Osteoblast (primary cell): ENCODE measurements at places on chromosomes 2 and 18. TPM values are rescaled to one million over a fixed set of nuclear protein-coding genes. Genes with fewer than 3 reads are reported as not detected.
A peak's percentile ranks its signal among the peaks of the same experiment; 100 is the strongest.

- no peak for DNase-seq
Measured at GRCh38 chr2:134682726-134683125, 36.1 kb downstream of the TMEM163 start.

DNA sequence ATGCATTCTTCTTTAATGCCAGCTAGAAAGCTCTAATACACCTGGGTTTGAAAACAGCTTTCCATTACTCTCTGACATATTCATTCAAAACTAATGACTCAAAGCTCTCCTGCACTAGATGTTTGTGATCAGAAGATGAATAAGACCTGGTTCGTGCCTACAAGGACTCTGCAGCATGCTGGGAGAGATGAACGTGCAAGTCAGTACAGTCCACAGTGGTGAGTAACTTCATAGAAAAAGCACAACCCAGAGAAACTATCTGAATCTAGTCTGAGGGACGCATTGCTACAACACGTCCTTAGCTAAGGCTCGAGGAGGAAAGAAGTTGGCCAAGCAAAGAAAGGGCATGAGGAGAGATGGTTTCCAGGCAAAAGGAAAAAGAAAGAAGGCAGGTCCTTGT lies 234.3 kb downstream of the OSR1 start:
- DNase-seq = peak; percentile 78

The RAX gene
- total RNA-seq = not detected in 2 replicates

GRCh38 chr2:26675651-26676255 lies 16.8 kb upstream of the KCNK3 start:
- DNase-seq = peak; percentile 29

- DNase-seq = peak; percentile 5
Measured at GRCh38 chr18:62088156-62088555, 98.7 kb downstream of the PIGN start.

The ANKRD29 gene
- 9.8 and 20.9 TPM in 2 replicates for total RNA-seq

GRCh38 chr2:38418735-38419134 lies 41.7 kb upstream of the ATL2 start:
- no peak for DNase-seq

The B3GNT2 gene
- total RNA-seq = 19.2 and 21.7 TPM in 2 replicates

DNA sequence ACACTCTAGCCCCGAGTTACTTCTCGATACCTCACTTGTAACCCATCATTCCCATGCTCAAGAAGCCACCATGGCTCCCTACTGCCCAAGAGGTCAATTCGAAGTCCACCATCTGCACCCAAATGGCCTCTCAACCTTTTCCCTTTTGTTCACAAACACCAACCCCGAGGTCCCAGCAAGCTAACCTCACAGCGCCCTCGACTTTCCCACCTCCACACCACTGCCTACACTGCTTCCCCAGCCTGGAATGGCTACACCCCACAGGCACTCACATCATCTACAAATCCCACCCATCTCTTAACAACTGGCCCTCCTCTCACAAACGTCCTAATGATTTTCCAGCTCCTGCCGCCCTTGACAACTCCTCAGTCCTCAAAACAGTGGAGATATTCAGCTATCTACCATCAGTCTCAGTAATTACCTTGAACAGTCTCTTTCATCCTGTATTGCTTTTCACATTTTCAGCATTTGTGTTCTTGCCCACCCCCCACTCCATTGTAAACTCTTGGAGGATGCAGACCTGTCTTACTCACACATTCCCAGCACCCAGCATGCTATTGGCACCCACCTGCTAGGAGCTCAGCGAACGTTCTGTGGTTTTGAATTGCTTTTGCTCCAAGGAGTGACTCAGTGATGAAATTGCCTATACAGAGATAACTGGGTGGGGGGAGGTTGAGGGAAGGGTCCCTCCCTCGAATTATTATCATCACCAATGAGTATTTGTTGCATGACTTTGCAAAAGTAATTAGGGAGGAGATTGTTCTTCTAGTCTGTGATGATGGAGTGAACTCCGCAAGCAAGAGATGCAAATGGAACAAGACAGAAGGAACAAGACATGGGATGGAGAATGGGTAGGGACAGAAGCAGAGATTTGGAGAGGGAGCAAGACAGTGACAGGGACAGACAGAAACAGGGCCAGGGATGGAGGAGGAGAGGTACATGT lies 106.8 kb downstream of the CYP26B1 start:
- DNase-seq = no peak

The GPR45 gene
- total RNA-seq = not detected in 2 replicates

The PLGLB2 gene
- 2.5 and 3.2 TPM in 2 replicates for total RNA-seq

DNA sequence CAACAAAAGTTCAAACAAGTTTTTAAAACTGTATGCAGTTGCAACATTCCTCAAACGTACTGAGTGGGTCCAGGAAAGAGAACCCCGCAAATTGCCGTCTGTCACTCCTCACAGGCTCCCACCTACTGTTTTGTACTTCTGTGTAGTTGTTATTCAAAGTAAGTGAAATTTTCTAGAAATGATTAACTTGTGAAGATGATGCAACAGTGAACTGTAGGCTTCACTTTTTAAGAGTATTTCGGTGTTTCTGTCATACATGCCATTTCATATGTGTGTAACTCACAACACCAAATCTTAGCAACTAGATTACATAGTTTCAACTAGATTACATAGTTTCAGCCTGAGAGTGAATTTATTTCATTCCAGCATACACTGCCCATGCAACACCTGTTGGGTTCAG lies 226.0 kb upstream of the TANK start:
- DNase-seq = no peak

DNA sequence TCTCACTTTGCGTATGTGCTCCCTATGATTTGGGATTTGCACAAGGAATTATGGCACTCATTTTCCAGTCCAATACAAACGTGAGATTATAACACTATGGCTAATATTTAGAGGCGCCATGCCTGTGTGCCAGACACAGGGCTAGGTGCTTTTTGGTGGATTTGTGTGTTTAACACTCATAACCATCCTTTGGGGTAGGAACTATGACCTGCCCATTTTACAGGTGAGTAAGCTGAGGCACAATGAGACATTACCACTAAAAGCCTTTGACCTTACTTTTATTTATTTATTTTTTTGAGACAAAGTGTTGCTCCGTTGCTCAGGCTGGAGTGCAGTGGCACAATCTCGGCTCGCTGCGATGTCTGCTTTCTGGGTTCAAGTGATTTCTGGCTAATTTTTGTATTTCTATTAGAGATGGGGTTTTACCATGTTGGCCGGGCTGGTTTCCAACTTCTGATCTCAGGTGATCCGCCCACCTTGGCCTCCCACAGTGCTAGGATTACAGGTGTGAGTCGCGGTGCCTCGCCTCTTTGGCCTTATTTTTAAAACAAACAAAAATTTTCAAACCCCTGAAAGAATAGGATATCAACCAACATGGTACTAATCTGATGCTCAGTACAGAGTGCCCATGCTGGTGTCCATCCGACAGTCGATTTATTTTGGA lies 26.6 kb upstream of the GLI2 start:
- no peak for DNase-seq

DNA sequence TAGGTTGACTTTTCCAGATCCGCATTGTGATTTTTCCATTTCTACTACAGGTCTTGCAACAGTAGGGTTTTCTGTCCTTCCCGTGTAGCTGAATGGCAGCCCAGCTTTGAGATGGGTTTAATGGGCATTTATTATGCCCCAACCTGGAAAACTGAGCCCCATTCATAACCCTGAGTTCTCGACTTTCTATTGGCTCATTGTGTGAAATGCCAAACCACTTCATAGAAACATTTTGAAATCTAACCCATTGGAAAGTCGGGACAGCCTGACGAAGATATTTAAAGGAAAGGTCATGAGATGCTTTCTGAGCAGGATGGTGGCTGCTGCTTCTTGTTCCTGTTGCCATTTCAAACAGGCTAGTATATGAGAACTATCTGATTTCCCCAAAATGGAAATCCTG lies 203.5 kb downstream of the ZFP36L2 start:
- DNase-seq = peak; percentile 1

DNA sequence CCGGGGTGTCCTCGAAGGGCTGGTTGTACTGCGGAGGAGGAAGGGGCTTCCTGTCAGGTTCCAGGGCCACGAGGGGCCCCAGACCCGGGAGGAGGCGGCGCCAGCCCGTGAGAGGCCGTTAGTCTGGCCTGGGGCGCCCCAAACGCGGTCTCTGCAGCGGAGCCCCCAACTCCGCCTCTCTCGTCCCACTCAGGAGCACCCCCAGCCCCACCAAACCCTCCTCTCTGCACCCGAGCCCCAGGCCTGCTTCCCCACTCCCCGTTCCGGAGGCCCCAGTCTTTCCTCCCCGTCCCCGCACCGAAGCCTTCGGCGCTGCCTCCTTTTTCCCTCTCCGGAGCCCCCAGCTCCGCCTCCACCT lies 473 bp downstream of the HJURP start:
- no peak for DNase-seq

DNA sequence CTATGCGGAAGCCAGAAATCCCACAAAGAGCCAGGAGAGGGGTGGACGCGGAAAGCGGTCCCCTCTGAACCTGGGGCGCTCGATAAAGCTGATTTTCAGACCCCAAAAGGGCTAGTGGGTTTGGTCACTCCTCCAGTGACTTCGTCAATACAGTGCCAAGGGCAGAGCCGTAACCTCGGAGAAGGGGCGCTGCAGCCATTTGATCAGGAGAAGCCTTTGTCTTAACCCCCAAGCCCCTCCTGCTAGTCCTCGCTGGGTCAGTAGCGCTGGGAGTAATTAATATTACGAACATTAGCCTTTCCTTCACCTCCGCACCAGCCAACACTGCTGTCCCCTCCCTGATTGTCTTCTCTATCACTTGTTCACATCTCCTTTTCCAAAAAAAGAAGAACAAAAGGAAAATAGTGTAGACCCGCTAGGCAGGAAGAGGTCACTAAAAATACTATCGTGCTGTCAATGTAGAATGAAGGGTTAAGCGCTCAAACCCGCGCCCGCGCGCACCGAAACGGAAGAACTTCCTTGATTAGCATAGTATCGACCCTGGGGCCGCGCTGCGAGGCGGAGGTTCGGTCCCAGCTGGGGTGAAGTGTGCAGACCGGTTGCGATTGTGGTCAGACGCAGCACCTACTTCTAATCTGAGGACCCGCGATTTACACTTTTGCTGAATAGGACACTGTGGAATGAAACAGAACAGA lies 63.2 kb upstream of the MAPRE2 start:
- DNase-seq = peak; percentile 66

DNA sequence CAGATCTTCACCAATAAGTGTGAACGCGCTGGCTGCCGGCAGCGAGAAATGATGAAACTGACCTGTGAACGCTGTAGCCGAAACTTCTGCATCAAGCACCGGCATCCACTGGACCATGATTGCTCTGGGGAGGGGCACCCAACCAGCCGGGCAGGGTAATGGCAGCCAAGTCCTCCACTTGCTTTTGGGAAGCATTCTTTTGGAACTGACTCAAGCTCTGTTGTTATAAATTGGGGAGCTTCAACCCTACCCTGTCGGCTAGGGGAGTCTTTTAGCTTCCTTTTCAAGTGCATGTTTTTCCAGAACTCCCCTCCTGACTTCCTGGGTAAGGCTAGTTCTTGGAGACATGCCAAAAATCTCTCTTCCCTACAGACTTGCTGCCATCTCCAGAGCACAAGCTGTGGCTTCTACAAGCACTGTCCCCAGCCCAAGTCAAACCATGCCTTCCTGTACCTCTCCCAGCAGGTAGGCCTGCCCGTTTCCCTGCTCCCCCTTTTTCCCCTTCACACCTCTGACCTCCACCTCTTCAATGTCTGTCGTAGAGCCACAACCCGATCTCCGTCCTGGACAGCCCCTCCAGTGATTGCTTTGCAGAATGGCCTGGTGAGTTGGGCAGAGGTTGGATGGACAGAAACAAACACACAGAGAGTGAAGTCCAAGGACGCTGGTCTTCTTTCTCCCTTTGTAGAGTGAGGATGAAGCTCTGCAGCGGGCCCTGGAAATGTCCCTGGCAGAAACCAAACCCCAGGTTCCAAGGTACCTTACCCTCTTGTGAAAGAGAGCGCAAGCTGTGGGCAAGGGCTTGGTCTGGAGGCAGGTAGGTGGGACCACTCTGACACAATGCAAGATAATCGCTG lies 1.5 kb downstream of the ZFAND2B start:
- peak; percentile 93 for DNase-seq

The PTPRM gene
- 84.7 and 89.3 TPM in 2 replicates for total RNA-seq

- DNase-seq = no peak
Measured at GRCh38 chr18:75142677-75143076, 66.3 kb downstream of the PTGR3 start.

The DNAJC5G gene
- not detected in 2 replicates for total RNA-seq

GRCh38 chr18:42654556-42654955 lies 460.9 kb downstream of the RIT2 start:
- no peak for DNase-seq

GRCh38 chr2:128260239-128261138 lies 58.2 kb downstream of the HS6ST1 start:
- DNase-seq = peak; percentile 95

GRCh38 chr2:26964446-26965130 lies 5.8 kb upstream of the MAPRE3 start:
- DNase-seq = no peak

- peak; percentile 39 for DNase-seq
Measured at GRCh38 chr18:11412811-11413210, 196.6 kb upstream of the SLC35G4 start.

The ASTL gene
- not detected in 2 replicates for total RNA-seq

The HES6 gene
- total RNA-seq = 1.8 and 4.0 TPM in 2 replicates

DNA sequence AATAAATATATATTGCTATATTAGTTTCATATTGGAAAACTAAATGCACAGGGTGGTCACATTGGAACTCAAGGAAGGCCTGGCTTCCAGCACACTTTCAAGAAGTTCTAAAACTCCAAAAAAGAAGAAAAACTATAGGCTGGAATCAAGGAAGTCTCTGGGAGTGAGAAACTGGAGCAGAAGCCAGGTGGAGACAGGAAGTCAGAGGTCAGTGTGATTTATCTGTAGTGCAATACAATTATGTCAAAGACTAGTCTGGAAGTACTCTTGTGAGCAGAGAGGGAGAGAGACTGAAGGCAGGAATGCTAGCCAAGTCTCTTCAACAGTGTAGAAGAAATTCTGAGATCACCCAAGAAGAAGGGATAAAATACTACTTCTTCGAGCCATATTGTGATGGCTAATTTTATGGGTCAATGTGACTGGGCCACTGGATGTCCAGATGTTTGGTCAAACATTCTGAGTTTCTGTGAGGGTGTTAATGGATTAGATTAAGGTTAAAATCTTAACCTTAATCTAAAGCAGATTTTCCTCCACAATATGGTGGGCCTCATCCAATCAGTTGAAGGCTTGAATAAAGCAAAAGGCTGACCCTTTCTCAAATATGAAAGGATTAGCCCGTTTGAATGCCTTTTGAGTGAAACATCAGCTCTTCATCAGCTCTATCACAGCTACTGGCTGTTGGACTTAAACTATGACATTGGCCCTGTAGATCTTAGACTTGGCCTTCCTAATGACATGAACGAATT lies 208.0 kb downstream of the TDRD15 start:
- no peak for DNase-seq

The CDH20 gene
- total RNA-seq = not detected in 2 replicates

DNA sequence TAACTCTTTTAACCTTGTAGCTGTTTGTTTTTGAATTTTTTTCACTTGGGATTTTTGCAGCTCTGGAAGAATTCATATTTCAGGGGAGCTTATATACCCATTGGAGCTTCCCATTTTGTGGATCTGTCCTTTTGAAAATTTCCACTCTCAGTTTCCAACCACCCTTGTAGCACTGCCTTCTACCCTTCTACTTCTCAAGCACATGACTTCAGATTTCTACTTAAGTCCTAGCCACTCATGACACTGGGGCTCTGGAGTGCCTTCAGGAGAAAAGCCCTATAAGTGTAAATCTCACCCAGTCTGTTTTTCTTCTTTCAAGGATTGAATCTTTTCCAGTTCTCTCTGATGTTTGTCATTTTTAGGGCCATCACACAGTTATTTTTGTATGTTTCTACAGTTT lies 283.7 kb upstream of the KCNH7 start:
- DNase-seq = no peak
